ENCODE measurements at places on chromosomes 5 and 9. TPM values are rescaled to one million over a fixed set of nuclear protein-coding genes. Genes with fewer than 3 reads are reported as not detected.

Gene KCNN2
- 0.26 TPM for polyA plus RNA-seq

Gene TNFSF8
- 4.8 TPM for polyA plus RNA-seq

Gene FGFR4
- 23.4 TPM for polyA plus RNA-seq

Gene FOXD4L5
- polyA plus RNA-seq, result not detected

Gene CSNK1G3
- polyA plus RNA-seq, result 9.7 TPM

Gene DNAJC25
- 3.3 TPM for polyA plus RNA-seq

Gene HTR4
- not detected for polyA plus RNA-seq

Gene ZNF483
- 0.14 TPM for polyA plus RNA-seq

Gene NPR2
- 7.3 TPM for polyA plus RNA-seq

Gene QRFP
- 0.16 TPM for polyA plus RNA-seq

Gene STPG3
- not detected for polyA plus RNA-seq

Gene CAAP1
- 10.6 TPM for polyA plus RNA-seq

Gene BHMT
- polyA plus RNA-seq, result not detected

Gene ORM2
- polyA plus RNA-seq, result 0.13 TPM

Gene CLIC3
- 5.3 TPM for polyA plus RNA-seq

Gene LTC4S
- 3.8 TPM for polyA plus RNA-seq

Gene RNF130
- 45.4 TPM for polyA plus RNA-seq

Gene CDC20B
- polyA plus RNA-seq, result not detected

Gene GAPT
- polyA plus RNA-seq, result 41.7 TPM

Gene C8G
- 3.7 TPM for polyA plus RNA-seq

Gene POLR3G
- 1.5 TPM for polyA plus RNA-seq

Gene ARHGEF28
- 0.53 TPM for polyA plus RNA-seq

Gene FSTL4
- not detected for polyA plus RNA-seq

Gene CD72
- polyA plus RNA-seq, result 97.4 TPM

Gene SNX24
- polyA plus RNA-seq, result 11.4 TPM

Gene DTWD2
- 1.2 TPM for polyA plus RNA-seq

Gene C5orf58
- polyA plus RNA-seq, result 0.35 TPM

Gene C7
- polyA plus RNA-seq, result 19.0 TPM

All from spleen (tissue), 13 donors.